Activated CD8-positive, alpha-beta memory T cell treated with anti-CD3 and anti-CD28 coated beads for 48 hours (primary cell): ENCODE measurements at places on chromosomes 5 and 9.

DNA sequence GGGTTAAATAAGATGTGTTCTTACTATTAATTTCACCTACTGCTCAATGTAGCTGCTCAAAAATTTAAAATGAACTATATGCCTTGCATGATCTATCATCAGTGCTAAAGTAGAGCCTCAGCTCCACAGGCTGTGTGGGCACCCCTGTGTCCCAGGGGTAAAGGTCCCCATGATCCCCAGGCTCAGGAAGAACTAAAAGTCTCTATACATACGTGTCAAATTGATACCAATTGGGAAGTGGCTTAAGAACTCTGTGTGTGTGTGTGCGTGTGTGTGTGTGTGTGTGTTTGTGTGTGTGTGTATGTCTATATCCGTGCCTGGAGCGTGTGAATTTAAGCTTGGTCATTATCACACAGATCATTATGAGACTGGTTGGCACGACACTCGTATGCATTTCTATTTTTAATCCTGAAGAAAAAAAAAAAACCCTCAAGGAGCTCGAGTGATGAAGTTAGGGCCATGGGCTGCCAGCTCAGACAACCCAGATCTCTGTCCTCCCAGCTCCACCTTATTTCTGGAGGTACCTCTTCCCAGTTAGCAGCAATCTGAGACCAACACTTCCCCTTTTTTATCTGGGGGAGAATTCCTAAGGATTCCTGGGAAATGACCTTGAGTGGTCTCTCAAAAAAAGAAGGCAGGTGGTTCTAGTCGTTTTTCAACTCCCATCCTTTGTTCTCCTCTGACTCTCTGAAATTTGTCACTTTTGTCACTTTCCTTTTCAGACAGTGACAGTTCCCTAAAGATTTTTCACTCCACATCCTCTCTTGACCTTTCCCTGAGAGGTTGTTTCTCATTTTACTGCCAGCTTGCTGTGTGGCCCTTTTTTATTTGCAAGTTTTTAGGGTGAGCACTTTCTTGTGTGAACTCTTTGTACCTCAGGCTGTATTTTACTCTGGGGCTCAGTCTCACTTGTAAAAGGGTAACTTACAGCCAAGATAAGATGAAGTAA is 45.7 kb upstream of the CTXN3 start:
- DNase-seq: no peak

- no peak for DNase-seq
Observed at GRCh38 chr5:73759771-73760170, 133.8 kb downstream of the ARHGEF28 start.

- no peak for DNase-seq
Observed at GRCh38 chr9:137353223-137354152, 51.4 kb upstream of the NRARP start.

- no peak for DNase-seq
Observed at GRCh38 chr9:98218562-98219363, 26.3 kb upstream of the CORO2A start.

GRCh38 chr5:71882826-71883741 is 164.0 kb downstream of the CARTPT start:
- no peak for DNase-seq

- no peak for DNase-seq
Observed at GRCh38 chr9:123872710-123873109, 57.2 kb downstream of the DENND1A start.

- no peak for DNase-seq
Observed at GRCh38 chr9:134778156-134778555, 102.5 kb upstream of the FCN2 start.

GRCh38 chr5:4198461-4198860 is 602.8 kb downstream of the IRX1 start:
- DNase-seq: no peak

- no peak for DNase-seq
Observed at GRCh38 chr5:57659886-57660285, 177.3 kb upstream of the ACTBL2 start.

- DNase-seq: no peak
Observed at GRCh38 chr9:17531642-17532254, 47.1 kb upstream of the SH3GL2 start.

GRCh38 chr9:123536455-123536868 is 180.5 kb downstream of the CRB2 start:
- DNase-seq: no peak

DNA sequence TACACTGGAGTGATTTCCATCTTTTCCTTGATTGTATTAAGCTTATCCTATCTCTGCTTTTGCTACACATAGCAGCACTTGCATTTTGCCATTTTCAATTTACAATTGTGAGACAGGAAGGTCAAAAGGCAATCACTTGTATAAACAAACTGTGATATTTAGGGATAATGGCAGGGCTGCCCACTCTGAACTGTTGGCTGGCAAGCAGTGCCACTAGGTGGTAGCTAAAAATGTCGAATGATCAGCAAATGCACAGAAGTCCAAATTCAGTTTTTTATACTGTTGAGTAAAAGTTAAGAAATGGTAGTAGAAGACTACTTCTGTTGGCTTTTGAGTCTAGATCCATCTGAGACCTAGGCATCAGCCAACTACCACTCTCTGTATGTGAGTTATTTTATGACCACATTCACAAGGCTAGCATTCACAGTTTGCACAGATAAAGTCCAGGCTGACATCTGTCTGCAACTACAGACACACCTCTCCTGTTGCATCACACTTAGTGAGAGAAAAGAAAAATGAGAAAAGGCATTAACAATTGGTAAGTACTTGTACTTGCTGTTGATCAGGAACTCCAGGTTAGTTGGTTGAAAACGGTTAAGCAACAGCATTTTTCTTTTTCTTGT is 108.8 kb upstream of the ASTN2 start:
- DNase-seq: no peak

DNA sequence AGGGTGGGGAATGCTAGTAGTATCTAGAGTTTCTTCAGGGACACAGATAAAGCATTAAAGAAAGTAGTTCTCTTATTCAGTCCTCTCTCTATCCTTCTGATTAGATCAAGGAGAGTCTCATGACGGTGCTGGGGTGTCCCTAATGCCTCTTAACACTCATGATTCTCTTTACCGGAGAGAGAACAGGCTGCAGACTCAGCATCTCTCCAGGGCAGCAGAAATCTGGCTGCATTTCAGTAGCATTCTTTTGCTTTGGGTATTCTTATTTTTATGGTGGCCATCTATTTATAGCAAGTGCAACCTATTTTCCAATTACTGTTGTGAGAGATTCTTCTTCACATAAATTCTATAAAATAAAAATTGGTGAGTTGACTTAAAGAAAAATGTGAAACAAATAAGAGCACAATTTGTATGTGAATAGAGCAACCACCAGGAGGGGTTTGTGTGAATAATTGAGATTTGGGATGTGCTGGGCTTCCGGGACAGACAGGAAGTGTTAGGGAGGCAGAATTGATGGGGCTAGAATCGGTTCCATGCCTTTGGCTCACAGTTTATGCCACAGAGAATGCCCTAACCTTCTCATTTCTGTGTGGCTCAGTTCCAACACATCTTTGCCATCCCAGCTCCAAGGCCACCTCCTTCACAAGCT is 23.8 kb upstream of the BOD1 start:
- no peak for DNase-seq

- DNase-seq: no peak
Observed at GRCh38 chr5:151101151-151101550, 20.3 kb upstream of the TNIP1 start.

DNA sequence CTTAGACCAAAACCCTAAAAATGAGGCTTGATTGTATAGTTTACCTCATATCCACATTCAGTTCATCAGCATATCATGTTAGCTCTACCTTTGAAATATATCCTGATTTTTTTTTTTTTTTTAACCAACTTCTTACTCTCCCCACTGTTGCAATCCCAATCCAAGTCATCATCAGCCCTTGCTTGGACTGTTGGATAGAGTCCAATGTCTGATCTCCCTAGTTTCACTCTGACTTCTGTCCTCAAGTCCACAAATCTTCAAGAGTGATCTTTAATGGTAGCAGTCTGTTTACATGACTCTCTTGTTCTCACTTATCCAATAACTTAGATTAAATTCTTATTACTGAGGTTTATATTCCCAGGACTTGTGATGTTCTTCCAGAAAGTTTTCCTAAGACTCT is 30.8 kb downstream of the NAA35 start:
- DNase-seq: no peak

- DNase-seq: no peak
Observed at GRCh38 chr5:163574472-163575440, 69.3 kb downstream of the MAT2B start.

GRCh38 chr9:78493166-78493742 is 196.3 kb downstream of the PSAT1 start:
- DNase-seq: no peak

DNA sequence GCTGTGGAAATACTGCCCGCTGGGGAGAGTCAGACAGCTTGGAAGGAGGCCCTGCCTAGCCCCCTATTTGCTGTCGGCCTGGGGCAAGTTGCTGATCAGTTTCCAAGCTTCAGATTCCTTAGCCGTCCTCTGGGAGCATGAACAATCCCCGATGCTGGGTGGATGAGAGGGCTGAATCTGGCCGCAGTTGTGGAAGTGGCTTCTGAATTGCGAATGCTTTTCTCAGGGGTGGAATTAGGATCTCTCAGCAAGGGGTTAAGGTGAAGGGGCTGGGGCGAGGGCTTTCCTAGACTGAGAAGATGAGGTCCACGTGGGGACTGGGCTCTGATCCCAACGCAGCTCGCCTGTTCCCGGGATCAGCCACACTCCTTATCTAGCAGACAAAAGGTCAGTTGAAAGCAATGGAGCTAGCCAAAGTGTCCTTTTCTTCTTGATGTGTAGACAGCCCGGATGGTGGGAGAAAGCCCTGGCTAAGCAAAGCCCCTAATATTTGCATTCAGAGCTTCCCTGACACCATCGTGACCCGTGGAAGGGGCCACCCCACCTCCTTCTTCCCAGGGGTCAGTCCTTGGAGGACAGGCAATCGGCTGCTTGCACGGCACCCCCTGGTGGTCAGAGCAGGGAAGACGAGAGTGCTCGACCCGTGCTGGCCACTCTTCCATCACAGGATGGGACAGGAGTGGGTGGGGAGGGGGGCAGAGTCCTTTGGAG is 54.9 kb downstream of the COL15A1 start:
- DNase-seq: peak; percentile 45

DNA sequence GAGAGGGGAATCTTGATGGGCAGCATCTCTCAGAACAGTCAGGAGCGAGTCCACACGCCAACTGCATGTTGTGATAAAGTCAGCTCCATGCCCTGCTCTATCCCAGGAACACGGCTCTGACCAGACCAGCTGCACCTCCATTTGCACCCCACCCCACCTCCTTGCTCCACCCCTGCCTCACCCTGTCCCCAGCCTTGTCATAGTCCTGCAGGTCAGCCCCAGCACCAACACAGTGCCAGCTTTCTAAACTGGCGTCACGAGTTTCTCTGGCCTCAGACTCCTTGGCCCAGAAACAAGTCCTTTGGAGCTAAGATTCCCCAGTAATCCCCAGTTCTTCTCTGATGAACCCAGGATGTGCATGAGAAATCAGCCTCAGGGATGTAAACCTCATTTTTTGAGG is 23.5 kb downstream of the GGTA1 start:
- no peak for DNase-seq

GRCh38 chr9:3873818-3874217 is 348.0 kb upstream of the RFX3 start:
- no peak for DNase-seq

DNA sequence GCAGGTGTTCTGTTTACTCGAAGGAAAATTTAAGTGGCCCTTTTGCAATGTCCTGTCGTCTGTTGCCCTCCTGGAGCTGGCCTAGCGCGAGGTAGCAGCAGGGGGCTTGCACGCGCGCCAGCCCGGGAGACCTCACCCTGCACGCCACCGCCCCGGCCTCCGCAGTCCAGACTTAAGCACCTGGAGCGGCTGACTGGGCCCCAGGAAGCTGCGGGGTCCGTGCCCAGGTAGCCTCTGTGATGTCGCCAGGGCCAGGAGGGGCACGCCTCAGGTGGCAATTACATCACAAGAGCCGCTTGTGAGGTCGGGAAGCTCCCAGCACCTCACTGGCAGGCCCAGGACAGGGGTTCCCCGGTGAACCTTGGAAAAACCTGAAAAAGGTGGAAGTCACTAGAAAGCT is at the start of gene SAXO1:
Gene SAXO1 (minus strand): TSS at position 195 of the 400 bp plus-strand sequence. CDS start 301 bp downstream, outside the sequence.
- DNase-seq: no peak

- DNase-seq: no peak
Observed at GRCh38 chr5:122319897-122320296, 7.9 kb downstream of the SNCAIP start.

DNA sequence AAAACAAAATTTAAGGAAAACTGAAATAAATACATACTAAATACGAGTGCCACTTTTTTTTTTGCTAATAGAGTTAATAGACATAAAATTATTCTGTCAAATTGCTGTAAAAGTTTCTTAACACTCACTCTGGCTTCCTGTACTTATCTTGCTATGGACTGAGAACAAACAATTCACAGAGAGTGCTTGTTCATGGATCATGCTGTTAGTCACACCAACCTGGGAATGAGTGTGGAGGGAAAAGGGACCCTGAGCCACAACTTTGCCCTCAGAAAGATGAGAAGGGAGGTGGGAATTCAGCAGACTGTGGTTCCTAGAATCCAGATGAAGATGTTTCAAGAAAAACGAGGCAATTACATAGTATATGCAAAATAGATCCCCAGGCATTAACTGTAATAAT is 246.9 kb downstream of the FBXL7 start:
- no peak for DNase-seq

DNA sequence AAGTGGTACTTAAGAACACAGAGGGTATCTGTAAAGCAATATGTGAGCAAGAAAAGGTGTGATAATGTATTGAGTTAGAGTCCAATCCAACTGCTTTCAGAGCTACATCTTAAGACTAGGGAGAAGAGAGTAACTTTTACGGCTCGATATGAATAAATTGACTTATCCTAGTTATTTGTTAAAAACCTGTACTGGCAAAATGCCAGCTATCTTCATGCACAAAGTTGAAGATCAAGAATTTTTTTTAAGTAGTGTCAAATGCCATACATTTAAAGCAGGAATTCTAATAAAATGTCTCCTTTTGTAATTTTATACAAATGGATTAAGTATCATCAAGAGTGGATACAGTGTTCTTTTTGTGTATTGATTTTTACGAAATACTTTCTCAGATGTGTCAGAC is 305.2 kb downstream of the KIAA0825 start:
- DNase-seq: no peak

GRCh38 chr5:154900066-154900465 is 37.9 kb downstream of the GEMIN5 start:
- DNase-seq: no peak

- DNase-seq: no peak
Observed at GRCh38 chr5:33235824-33236223, 204.9 kb upstream of the TARS1 start.

- DNase-seq: no peak
Observed at GRCh38 chr5:9513827-9514226, 32.0 kb downstream of the SEMA5A start.

- DNase-seq: no peak
Observed at GRCh38 chr9:34520505-34521385, 2.0 kb downstream of the ENHO start.
